ENCODE measurements at places on chromosomes 7 and 10. TPM values are rescaled to one million over a fixed set of nuclear protein-coding genes. Genes with fewer than 3 reads are reported as not detected.

PDZD7 gene
- total RNA-seq = 0.33 TPM

GRCh38 chr7:89042940-89043339, 247.4 kb upstream of the TEX47 start:
- no peak for DNase-seq

FEZF1 gene
- total RNA-seq = not detected

MYOZ1 gene
- not detected for total RNA-seq

TMEM26 gene
- not detected for total RNA-seq

- DNase-seq = no peak
Observed at GRCh38 chr10:111879969-111880368, 303.6 kb downstream of the GPAM start.

GRCh38 chr7:14016950-14017349, 27.5 kb upstream of the ETV1 start:
- DNase-seq = no peak

GRCh38 chr7:47672271-47672791, 90.4 kb upstream of the TNS3 start:
- no peak for DNase-seq

- DNase-seq = no peak
Observed at GRCh38 chr7:115971506-115971905, 59.1 kb downstream of the TFEC start.

CCL26 gene
- total RNA-seq = not detected

TEX47 gene
- total RNA-seq = not detected

NPY gene
- not detected for total RNA-seq

GPR22 gene
- not detected for total RNA-seq

- DNase-seq = no peak
Observed at GRCh38 chr10:49135575-49136313, 1.9 kb upstream of the FAM170B start.

Data from CD8-positive, alpha-beta memory T cell (primary cell).